ENCODE measurements at places on chromosomes 2 and 18.

DNA sequence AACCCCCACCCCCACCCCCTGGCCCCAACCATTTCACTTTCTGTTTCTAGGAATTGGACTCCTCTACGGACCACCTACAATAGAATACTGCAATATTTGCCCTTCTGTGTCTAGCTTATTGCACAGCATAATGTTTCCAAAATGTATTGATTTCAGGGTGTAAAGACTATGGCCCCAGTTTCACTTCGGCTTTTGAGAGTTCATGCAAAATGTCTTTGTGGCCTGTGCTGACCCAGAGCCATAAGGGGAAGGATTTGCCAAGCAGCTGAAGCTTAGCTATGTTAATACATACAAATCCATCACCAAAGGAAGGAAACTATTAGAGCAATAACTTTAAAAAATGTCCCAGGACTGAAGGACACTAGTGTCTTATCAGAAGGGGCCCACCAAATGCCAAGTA, 11.2 kb upstream of the ATP9B start:
- no peak for DNase-seq

GRCh38 chr18:35671966-35672603, 90.5 kb downstream of the GALNT1 start:
- DNase-seq: no peak

DNA sequence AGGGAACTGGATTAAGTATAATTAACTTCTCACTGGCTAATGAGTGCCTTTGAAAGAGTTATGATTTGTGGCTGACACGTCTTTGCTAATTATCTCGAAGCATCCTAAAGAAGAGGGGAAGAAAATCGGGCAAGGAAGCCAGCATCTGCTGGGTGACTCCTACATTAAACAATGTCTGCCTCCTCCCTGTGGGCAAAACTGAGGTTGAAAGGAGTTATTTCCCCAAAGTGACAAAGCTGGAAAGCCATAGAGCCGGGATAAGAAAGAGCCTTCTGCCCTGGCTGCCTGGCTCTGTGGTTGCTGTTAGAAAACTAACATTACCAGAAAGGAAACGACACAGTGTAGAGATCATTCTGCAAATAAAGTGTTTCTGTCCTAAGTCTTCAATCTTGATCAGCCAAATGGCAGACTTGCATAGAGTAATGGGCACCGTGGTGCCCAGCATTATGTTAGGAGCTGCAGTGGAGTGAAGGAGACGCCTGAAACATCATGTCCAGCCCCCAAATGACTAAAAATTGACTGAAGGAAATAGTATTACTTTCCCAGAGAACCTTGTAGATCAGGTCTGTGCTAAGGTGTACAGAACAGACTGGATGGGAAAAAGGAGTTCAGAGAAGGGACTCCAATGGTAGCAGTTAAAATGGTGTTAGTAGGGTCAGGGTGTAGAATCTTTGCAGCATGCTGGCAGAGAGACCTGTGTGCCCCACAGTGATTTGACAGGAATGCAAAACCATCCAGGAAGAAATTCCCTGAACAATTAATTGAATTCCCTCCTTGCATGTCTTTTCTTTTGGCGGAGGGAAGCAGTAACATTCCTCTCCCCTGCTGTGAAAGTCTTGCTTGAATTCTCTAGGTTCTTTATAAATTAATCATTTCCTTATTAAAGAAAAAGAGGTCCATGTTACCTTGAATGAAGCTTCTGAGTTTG, 44.4 kb downstream of the ALPK2 start:
- DNase-seq: no peak

DNA sequence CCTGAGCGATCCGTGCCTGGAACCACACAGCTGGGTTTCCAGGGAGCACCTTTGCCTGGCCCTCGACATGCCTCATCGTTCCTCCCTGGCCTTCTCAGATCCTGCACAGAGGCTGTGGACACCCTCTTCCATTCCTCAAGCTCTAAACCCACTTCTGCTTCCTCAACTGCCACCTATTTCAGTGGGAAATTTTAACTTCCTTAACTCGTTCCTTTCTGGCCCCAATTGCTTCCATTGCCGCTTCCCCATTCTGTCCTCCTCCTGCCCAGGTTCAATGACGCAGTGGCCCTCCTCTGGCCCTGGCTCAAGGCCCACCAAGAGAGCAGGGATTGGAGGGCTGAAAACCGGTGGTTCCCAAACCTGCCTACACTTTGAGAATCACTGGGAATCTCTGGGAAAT, 4.8 kb upstream of the B3GNT7 start:
- DNase-seq: no peak

DNA sequence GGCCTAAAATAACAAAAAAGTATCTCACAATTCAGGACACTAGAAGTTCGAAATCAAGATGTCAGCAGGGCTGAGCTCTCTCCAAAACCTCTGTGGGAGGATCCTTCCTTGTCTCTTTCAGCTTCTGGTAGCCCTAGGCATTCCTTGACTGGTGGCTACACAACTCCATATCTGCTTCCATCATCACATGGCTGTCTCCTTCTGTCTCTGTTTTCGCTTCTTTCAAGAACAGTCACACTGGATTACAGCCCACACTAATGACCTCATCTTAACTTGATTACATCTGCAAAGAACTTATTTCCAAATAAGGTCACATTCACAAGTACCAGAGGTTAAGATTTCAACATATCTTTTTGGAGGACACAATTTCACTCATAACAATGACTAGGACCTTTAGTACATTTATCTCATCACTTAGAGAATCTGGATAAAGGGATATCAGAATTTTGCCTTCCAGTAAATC, 275.2 kb downstream of the IRS1 start:
- DNase-seq: no peak

DNA sequence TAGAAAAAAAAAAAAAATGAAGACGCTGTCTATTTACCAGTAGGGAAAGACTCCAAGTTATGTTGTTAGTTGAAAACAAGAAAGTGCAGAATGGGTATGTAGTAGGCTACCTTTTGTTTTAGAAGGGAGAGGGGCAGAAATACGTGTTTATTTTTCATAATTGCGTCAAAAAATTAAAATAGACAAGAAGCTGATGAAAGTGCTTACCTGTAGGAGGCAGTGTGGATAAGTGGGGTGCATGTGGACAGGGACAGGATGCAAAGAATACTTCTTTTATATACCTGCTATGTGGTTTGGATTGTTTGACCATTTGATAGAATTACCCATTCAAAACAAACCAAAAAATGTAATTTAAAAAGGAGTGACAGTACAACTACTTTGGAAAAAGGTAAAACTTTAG, 3.0 kb upstream of the GCG start:
- no peak for DNase-seq

GRCh38 chr2:20524412-20525040, 77.7 kb downstream of the RHOB start:
- no peak for DNase-seq

GRCh38 chr2:12649602-12650400, 66.9 kb upstream of the TRIB2 start:
- DNase-seq: no peak

DNA sequence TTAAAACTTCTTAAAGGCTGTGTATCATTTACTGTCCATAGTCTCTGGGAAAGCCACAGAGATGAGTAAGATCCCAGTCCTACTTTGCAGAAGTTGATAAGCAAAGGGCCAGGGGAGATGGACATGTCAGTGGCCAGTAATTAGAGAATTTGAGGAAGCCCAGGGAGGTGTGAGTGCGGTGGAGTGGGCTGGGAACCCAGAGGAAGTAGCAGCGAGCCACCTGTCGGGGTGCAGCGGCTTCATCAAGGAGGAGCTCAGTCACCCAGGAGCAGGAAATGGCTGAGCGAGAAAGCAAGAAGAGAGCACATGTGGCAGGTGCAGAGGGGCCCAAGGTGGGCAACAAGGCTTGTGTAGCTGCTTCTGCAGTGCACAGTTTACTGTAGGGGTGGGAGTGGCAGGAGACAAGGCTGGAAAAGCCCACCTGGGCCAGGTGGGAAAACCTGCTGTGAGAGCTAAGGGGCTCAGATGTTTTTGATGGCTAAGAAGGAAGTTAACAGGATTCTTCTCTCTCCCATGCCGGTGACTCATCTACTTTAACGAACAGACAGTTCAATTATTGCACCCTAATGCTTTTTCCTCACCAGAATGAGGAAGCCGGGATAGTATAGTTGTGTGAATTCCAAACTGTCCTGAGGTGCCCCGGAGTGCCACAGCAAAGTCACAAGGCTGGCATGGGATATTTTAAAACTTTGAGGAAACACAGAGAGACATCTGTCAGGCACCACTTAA, 34.8 kb upstream of the MGAT5 start:
- DNase-seq: no peak

DNA sequence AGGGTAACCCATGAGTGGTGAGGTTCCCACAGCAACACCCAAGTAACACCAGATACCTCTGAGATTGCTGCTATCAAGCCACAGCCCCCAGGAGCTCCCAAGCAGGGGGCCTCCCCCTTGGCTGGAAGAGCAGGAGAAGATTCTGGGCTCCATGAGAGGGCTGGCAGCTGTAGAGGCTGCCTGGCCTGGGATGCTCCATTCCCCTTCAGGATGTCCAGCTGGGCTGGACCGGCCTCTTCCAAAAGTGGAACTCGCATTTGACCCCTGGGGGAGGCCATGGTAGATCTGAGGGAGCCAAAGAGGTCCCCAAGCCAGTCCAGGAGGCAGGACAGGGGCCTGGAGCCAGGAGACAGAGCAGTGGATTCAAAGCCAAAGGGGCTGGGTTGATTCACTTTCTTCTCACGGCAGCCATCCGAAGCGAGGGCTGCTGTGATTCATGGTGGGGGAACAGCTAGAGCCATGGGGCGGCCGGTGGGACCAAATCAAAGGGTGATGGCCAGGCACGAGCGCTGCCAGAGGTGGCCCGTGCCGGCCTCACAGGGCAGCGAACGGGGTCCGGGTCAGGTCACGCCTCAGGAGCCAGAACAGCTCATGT, 95.3 kb upstream of the ID2 start:
- DNase-seq: no peak

GRCh38 chr2:218286570-218287459, 5.5 kb downstream of the TMBIM1 start:
- peak; percentile 47 for DNase-seq

- DNase-seq: no peak
Measured at GRCh38 chr18:56632070-56633022, 6.0 kb downstream of the TXNL1 start.

DNA sequence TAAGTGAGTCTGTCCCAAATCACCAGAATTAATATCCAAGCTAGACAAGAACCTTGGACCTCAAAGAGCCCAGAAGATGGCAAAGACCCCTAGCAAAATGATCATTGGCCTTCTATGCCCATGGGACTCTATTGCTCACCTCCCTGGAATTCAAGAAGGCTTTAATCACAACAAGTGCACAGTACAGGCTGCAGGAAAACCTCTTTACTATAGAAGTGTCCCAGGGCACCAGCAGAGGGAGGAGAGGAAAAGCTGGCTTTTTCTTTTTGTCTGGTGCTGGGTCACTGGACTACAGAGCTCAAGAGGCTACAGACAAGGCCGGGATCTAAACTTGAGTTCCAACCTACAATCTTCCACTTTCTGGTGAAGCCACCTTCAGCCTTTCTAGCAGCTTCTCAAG, 88.3 kb upstream of the PPP1CB start:
- DNase-seq: no peak

GRCh38 chr2:189393440-189394111, 47.7 kb upstream of the WDR75 start:
- DNase-seq: no peak

DNA sequence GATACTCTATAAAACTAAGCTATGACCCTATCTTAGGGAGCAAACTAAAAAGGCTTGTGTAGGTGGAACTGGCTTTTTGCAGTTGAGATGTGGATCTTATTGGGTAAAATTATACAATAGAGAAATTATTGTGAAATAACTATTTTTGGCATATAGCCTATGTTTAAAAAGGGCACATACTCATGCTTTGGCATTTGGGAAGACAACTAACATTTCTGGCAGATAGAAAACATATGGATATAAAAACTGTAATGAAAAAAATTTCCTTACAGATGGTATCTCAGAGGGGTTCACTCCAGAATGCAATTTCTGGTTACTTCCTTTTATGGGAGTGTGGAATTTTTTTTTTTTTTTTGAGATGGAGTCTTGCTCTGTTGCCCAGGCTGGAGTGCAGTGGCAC, 120.1 kb upstream of the CCDC195 start:
- DNase-seq: no peak

DNA sequence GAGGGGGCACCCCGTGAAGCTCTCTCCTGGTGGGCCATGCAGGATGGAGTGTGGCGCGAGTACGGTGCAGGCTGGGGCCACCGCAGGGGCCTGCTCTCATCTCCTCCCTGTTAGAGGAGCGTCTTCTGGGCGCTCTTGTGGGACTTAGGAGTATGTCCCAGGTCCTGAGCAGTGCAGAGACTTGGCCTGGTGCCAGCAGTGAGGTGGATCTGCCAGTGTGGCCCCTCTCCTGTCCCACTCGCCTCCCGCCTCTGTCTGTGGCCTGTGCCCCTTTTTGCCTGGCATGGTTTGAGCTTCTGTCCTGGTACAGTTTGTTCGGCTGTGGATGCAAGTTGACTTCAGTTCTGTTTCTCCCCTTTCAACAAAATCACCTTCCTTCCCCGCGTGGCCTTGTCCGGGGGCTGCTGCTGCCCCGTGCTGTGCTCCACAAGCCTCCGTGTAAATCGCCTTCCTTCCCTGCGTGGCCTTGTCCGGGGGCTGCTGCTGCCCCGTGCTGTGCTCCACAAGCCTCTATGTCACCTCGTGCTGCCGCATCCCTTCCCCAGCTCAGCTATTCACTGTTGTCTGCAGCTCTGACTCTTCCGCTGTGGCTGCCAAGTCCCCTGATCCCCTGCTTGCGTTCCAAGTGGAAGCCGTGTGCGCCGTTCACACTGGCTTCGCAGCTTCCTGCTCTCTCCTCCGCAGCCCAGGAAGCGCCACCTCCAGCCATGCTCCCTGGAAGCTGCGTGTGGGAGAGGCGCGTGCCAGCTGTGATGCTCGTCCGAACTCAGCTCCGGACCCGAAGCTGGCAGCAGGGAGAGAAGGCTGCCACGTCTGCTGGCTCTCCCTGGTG, 13.7 kb downstream of the LDLRAD4 start:
- no peak for DNase-seq

DNA sequence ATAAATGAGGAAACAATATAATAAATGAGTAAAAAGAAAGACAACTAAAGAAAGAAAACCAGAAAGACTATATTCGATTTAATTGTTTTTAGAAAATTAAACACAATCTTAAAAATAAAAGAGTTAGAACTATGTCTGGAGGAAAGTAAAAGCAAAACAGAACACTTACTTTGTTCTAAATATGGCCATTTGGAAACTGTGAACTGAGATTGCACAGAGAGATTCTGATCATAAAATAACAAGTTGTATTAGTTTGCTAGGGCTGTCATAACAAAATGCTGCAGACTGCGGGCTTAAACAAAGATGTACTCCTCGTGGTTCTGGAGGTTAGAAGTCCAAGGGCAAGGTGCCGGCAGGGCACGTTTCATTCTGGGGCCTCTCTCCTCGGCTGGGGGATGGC, 128.1 kb upstream of the AQP4 start:
- DNase-seq: no peak
